ENCODE measurements at places on chromosomes 12 and 14.

DNA sequence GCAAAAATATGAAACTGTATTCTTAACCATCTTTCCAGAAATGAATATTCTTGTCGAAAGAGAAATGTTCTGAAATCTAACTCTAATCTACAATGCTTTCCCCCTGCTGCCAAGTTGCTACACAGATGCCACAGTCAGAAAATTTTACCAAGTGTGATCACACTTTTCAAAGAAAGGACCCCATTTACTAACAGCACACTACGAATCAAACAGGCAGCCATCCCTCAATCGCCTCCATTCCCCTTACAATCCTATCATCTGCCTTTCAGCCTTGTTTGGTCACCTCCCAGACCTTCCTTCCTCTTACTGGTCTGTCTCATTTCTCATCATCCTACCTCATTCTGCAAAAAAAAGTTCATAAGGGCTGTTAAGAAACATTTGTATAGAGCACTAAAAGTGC lies 190.1 kb downstream of the MED13L start:
- no peak for DNase-seq

DNA sequence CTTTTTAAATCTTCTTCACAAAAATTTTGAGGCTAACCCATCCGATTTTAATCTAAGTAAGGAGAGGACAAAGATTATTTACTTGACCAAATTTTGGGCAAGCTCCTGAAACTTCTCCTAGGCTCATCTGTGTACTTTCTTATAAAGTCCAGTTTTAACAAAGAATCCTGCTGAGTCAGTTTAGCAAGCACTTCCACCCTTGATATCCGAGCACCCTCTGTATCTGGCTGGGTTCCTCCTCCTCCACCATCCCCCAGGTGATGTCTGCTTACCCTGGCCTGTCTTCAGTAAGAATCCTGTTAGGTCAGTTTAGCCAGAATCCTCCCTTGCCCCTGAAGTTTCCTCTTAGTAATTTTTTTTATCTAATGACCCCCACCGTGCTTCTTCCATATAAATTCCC lies 140.5 kb downstream of the PHLDA1 start:
- no peak for DNase-seq

GRCh38 chr12:95462081-95462480 lies 11.9 kb upstream of the METAP2 start:
- no peak for DNase-seq

DNA sequence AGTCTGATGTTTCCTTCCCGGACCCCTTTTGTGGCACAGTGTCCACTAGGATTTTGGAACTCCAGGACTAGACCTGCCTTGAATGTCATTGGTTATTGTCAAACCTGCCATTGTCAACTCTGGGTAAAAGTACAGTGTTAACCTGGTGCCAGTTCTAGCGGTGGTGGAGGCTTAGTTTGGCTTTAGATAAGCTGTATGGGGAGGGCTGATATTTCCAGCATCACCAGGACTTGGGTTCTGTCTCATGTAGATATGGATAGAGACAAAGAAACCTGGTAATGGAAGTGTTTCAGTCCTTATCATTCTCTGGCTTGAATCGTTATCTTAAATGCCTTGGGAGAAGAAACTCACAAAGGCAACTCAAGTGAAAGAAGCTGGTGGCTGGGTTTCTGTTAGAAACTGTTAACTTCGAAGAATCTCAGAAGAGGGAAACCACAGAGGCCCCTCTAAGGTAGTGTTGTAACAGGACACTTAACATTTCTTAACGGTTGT lies 10.6 kb downstream of the CHST11 start:
- DNase-seq, result no peak

GRCh38 chr12:81255947-81256346 lies 178.1 kb downstream of the ACSS3 start:
- DNase-seq, result no peak

DNA sequence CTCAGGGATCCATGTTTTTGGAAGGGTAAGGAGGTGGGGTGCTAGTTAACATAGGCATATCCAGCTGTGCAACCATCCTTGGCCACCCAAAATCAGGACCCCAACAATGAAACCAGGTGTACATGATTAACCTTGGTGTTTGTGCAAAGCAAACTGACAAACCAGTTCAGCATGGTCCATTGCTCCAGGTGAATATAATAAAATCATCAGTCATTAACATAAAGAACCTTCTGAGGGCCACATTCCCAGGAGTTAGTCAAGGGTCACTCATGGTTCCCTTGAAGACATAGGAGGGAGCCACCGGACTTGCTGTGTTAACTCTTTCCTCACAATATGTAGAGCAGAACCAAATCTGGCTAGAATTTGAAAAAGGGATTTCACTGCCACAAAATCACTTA lies 17.8 kb downstream of the SLC38A2 start:
- DNase-seq, result no peak

- no peak for DNase-seq
These were observed 8.7 kb downstream of the BEGAIN start for GRCh38 chr14:100578552-100578951.

- DNase-seq, result no peak
These were observed 594 bp downstream of the ZCCHC8 start for GRCh38 chr12:122499991-122500684.

GRCh38 chr14:105865266-105865903 lies 339.0 kb downstream of the TMEM121 start:
- no peak for DNase-seq

- no peak for DNase-seq
These were observed 20.5 kb downstream of the UBC start for GRCh38 chr12:124893792-124894516.

DNA sequence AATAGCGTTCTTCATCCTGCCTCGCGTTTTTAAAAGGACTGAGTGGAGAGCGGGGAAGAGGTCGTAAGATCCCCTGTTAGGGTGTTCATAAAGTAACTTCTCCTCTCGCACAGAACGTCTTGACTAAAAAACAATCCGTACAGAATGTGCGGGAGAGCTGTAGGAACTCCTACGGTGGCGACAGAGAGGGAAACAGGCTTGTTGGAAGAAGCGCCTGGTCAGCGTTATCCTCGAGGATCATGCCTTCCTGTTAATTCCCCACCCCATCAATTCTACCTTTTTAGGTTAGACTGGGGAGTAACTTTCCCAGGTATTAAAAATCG lies 399 bp upstream of the WASHC4 start:
- DNase-seq, result no peak

- DNase-seq, result no peak
These were observed 10.1 kb upstream of the GRIP1 start for GRCh38 chr12:66688846-66689439.

GRCh38 chr12:101795786-101796185 lies 35.0 kb downstream of the GNPTAB start:
- no peak for DNase-seq

- no peak for DNase-seq
These were observed 193.3 kb downstream of the DPF3 start for GRCh38 chr14:72700338-72701236.

DNA sequence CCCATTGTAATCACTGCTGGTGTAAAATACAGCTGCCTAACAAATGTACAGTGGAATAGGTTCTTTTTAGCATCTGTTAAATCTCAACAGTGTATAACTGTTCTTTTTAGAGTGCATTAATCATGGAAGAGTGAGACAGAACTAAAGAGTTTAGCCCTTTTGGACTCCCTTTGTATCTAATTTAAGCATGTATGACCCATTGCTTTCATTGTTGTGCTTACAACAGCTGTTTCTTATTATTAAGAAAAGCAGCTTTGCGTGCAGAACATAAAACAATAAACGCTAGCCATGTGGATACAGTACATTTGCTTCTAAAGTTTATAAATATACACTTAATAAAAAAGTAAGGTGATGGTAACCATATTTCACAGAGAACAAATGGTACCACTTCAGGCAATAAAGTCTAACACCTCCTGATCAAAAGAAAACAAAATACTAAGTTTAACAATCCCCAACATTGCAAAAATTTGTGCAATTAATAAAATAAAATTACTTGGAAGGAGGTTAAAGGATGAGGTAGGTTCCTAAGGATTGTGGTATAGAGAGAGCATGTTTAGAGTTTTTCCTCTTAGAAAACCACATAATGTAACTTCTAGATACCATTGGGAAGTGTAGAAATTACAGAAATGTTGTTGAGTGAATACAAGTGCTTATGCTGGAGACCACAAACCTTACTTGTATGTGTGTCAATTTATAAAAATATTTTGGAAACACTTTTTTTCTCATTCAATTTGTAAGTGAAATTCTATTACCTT lies 448.7 kb downstream of the SLC6A15 start:
- DNase-seq, result peak; percentile 32

GRCh38 chr12:45216983-45217485 lies 1.1 kb downstream of the ANO6 start:
- DNase-seq, result no peak

- no peak for DNase-seq
These were observed 89.5 kb downstream of the PTPRO start for GRCh38 chr12:15411842-15412241.

DNA sequence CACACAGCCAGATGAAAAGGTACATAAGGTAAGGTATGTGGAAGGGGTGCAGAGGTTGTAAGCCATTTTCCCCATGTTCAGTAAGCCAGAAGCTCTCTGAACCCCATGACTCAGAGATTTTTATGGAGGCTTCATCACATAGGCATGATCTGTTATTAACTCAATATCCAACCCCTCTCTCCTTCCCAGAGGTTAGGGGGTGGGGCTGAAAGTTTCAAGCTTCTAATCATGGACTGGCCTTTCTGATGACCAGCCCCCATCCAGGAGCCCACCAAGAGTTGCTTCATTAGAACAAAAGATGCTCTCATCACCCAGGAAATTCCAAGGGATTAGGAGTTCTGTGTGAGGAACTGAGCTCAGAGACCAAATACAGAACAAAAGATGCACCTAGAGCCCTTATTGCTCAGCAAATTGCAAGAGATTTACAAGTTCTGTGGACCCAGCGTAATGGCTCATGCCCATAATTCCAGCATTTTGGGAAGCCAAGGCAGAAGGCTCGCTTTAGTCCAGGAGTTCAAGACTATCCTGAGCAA lies 103.2 kb upstream of the DAAM1 start:
- no peak for DNase-seq

DNA sequence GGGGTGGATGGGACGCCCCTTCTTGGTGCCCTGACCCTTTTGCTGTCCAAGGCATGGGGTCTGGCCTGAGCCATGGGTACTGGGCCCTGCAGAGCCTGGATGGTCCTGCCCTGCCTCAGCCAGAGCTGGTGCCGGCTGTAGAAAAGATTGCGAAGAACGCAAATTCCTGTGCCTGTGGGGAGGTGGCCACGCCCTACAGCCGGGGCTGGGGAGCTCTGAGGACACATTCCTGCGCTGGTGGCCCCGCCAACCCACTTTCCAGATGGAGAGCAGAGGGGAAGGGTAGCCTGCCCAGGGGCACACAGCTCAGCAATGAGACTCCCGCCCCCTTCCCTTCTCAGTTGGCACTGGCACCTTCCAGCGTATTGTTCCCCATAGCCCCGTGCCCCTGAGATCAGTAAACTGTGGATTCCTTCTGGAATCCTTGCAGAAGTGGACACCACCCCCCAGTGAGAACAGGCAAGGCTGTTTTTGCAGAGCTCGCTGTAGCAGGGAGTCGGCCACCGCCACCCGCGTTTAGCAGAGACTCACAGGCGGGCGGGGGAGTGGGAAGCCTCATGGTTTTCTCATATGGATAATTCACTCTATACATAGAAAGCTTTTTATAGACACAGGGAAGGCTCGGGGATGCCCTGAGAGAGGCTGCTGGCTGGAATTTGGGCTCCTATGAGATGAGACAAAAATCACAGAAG lies 8.6 kb downstream of the INF2 start:
- DNase-seq, result no peak

- no peak for DNase-seq
These were observed 62.2 kb upstream of the INSM2 start for GRCh38 chr14:35471803-35472202.

DNA sequence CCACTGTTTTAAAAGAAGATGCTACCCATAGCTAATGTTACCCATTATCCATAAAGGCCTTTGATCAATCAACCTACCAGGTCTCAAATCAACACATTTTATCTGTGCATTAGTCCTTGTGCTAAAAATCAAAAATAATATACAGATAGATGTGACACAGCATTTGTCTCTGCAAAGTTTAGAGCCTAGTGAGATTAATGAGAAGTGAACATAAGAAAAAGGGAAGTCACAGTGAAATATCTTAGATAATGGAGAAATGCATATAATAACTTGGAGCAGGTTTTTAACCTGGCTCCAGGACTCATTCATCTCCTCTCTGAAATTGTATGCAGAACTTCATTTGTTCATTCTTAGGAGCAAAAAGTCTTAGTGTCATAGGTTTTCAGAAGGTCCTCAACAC lies 7.2 kb downstream of the PDE3A start:
- DNase-seq, result no peak

DNA sequence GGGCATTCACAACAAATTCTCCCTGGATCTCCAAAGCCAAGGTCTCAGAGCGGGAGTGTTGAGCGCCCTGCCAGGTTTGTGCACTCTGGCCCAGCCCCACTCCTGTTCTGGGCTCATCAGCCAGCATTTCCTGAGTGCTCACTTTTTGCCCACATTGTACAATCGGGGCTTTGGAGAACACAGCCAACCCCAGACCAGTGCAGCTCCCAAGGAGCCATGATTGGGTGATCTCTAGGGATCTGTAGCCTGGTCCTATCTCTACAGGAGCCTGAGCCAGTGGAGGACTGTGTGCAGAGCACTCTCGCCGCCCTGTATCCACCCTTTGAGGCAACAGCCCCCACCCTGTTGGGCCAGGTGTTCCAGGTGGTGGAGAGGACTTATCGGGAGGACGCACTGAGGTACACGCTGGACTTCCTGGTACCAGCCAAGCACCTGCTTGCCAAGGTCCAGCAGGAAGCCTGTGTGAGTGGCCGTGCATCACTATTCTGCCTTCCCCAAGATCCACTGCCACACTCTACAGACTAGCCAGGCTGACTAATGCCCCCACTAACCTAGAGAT lies 2.8 kb downstream of the ARHGEF40 start:
- DNase-seq, result no peak

DNA sequence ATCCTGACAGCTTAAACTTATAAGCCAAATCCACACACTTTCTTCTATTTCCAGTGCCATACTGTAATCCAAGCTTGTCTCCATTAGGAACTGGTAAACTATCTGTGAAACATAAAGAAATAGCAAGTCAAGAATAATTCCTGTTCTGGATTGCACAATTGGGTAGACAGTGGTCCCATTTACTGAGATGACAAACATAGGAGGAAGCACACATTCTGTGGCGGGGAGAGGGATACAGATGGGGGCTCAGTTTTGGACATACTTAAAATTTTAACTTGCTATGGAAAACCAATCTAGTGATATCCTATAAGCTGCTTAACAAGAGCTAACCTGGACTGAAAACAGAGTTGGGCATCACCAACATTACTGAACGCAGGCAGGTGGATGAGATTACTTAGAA lies 16.3 kb downstream of the MAP4K5 start:
- DNase-seq, result no peak

- no peak for DNase-seq
These were observed 72.8 kb downstream of the SCARB1 start for GRCh38 chr12:124790650-124791400.
